Activated naive CD4-positive, alpha-beta T cell (primary cell): ENCODE measurements at places on chromosomes 6 and 20.

- DNase-seq = no peak
Measured at GRCh38 chr20:51082988-51083387, 60.1 kb upstream of the KCNG1 start.

DNA sequence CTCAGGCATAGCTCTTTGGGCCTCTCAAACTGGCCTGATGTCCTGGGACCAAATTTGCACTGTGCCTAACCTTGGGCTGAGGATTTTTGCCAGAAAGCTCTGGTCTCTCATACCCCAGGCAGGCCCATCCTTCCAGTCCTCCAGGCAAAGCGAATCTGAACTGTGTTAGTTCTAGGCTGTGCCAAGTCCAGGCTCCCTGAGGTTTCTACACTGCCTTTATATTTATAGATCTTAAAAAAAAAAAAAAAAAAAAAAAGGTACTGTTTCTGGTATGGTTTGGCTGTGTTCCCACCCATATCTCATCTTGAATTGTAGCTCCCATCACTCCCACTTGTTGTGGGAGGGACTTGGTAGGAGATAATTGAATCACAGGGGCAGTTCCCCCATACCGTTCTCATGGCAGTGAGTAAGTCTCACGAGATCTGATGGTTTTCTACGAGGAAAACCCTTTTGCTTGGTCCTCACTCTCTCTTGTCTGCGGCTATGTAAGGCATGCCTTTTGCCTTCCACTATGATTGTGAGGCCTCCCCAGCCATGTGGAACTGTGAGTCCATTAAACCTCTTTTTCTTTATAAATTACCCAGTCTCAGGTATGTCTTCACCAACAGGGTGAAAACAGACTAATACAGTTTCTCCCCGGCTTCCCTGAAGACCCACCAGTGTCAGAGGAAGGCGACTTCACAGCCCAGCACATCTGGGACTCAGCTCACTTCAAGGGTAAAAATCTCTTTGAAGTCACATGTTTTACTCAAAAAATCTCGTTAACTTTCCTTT, 39.0 kb upstream of the TBXT start:
- DNase-seq = no peak

GRCh38 chr6:127554435-127555006, 22.5 kb upstream of the C6orf58 start:
- DNase-seq = no peak

DNA sequence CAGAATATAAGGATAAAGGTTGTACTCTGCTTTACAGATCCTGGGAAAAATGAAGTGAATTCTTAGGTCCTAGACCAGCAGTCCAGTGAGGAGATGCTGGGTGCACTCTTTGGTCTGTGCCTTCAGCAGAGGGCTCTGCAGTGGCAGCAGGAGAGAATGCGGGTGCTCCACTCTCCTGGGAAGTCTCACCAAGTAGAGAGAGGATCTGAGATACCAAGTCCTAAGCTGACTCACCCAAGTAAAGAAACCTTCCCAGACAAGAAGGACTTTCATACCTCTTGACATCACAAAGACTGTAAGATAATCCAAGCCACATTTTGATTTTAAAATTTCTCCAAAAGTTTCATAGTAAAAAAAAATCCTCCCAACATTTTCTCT, 116.9 kb upstream of the EMILIN3 start:
- no peak for DNase-seq

- DNase-seq = no peak
Measured at GRCh38 chr6:5566718-5567117, 305.4 kb downstream of the FARS2 start.

- no peak for DNase-seq
Measured at GRCh38 chr6:79627422-79627821, 3.7 kb upstream of the SH3BGRL2 start.

DNA sequence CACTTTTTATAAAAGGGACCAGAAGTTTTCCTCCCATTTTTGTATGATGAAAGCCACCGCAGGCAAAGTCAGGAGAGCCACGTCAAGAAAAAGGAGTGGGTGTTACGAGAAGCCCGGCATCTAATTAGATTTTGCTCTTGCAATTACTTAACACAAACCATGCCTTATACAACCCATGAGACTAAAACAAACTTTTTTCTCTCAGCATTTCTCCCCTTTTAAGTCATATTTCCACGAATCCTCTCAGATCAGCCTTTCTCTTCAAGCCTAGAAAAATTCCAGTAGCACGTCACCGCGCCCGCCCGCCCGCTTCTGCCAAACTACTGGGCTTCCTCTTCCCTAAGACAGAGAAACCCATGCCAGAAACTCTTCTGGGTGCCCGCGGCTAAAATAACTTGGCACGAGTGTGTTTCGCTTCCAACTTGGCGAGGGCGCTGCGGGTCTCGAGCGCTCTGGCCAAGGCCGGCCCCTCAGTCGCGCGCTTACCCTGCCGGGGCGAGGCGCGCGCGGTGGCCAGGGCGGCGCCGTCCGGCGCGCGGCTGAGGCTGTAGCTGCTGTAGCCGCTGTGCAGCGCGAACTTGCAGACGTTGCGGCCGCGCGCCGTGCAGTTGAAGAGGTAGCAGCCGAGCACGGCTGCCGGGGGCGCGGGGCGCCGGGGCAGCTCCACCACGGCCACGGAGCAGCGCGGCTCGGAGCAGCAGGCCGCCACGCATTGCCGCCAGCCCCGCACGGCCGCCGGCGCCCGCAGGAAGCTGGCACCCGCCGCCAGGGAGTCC, 1.0 kb downstream of the LRP11 start:
- DNase-seq = no peak

- no peak for DNase-seq
Measured at GRCh38 chr6:31639449-31639861, 13.0 kb downstream of the BAG6 start.

DNA sequence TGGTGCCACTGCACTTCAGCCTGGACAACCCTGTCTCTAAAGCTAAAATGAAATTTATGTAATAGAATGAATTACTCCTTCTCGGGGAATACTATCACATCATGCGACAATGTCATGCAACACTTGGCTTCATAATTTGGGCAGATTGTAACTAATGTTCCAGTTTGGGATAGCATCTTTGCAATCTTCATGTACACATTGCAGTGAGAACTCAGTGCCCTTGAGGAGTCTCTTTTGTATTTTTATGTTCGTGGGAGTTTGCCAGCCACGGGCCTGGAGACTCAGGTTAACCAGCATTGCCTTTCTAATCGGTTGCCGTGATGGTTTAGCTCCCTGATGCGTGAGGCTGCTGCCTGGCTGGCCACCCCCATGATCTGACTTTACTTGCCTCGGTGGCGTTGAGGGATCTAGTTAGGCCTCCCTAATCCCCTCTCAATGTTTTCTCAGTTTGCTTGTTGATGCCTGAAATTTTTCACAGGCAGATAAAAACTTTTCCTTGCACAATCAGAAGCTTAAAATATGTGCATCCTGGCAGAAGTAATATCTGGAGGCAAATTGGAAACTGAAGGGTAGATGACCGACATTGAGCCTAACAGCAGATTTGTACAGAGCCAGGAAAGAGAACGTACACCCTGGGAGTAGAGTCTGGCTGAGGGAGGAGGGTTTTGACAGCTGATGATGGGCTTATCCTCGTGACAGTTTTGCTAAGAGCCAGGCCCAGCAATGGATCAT, 2.4 kb downstream of the GMPR start:
- no peak for DNase-seq

DNA sequence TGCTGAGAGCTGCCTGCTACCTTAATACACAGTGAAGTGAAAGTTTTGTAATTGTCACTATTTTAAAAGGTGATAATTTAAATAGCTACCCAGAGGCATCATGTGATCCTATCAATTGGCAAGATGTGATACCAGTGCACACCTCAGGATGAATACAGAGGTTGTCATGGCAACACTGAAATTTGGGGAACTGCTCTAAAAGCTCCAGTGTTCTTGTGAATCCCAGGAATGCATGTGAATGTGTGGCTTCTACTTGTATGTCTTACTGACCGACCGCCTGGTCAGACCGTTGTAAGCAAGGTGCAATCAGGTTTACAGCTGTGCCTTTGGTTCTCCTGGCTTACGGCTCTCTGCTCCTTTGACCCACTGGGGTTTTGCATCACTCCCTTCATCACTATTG, 146.3 kb upstream of the GJE1 start:
- no peak for DNase-seq

- no peak for DNase-seq
Measured at GRCh38 chr20:32847964-32848363, 10.8 kb upstream of the EFCAB8 start.

- no peak for DNase-seq
Measured at GRCh38 chr6:104884867-104885517, 25.3 kb upstream of the HACE1 start.

DNA sequence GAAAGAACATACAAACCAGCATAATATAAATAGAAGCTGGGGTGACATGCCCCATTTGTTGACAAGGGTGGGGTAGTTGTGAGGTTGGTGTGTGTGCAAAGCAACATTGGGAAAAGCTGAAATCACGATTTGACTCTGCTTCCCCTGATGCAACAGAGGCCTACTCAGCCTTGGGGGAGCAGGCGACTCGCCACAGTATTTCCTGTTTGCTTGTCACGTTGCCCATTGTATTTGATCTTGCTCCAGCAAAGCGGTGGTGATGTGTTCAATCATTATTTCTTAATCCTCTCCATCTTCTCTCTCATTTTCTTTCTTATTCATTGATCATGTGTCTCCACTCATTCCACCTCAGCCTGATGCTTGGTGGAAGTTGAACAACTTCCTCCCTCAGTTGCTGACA, 165.8 kb upstream of the CITED2 start:
- DNase-seq = peak; percentile 4

DNA sequence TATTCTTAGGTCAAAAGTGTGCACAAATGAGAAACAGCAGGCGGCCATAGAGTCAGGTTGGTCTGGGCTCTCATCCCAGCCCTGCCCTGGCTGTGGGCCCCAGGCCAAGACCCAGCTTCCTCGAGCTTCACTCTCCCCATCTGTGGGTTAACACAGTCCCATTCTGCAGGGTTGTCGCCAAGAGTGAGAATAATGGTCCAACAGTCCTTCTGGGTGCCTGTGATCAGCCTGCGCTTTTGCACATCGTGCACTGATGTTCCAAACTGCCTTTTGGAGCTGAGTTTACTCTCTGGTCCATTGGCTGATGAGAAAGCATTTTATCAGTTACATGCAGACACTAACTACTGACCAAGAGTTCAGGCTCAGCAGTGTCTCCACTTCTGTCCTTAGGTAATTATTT, 82.6 kb downstream of the INSM1 start:
- no peak for DNase-seq

GRCh38 chr6:51241376-51241775, 422.7 kb downstream of the TFAP2B start:
- no peak for DNase-seq

DNA sequence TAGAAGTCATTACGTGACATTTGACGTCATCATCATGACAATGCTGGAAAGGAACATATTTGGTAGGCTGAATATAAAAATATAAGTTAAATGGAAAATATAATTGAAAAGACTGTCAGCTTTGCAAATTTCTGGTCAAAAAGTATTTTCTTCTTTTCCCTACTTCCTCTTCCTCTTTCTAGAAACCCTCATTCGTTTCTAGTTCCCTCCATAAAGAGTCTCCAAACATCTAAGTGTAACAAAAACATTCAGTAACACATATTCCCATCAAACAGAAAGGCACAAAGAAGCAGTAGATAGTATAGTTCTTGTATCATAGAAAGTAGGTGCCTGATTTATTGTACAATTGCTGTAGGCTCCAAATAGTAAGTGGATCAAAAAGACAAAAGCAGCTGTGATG, 150.8 kb upstream of the FAM83B start:
- DNase-seq = no peak

- DNase-seq = no peak
Measured at GRCh38 chr6:131281471-131282270, 146.4 kb downstream of the AKAP7 start.

DNA sequence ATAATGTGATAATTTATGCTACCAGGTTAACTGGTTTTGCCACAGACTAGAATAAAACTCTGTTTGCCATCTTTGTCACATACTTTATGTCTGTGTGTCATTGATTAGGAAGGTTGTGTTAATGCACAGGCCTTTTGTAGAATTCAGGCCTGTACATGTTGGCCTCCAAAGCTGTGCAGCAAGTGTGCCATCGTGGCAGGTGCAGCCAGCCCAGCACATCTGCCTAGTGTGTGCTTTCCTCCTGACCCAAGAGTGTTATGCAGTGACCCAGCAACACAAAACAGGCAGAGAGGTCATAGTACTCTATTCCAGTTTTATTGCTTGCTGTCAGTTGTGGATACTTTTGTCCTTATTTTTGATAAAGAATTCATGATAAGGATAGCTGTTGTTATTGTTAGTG, 3.7 kb downstream of the MAP3K4 start:
- DNase-seq = no peak

- DNase-seq = no peak
Measured at GRCh38 chr6:144413418-144413817, 128.3 kb downstream of the UTRN start.

GRCh38 chr6:72798196-72798595, 176.3 kb downstream of the KCNQ5 start:
- no peak for DNase-seq

DNA sequence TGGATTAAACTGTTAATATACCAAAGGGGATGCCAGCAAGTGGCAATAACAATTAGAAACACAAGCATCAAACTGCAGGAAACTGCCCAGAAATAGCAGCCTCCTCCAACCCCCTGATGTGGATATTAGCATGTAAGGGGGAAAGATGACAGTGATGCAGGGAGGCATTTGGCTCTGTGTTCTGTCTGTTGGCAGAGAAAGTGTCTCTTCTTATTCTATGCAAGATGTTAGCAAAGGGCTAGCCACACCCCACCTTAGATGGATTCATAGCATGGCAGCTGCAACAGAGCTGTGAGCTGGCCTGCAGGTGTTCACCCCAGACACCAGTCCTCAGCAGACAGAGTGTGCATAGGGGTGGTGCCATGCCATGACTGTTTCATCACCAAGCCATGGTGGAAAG, 38.0 kb downstream of the SCP2D1 start:
- no peak for DNase-seq

- no peak for DNase-seq
Measured at GRCh38 chr20:55095745-55096400, 620.5 kb downstream of the DOK5 start.

- DNase-seq = no peak
Measured at GRCh38 chr6:36301085-36301658, 31.3 kb downstream of the PNPLA1 start.

DNA sequence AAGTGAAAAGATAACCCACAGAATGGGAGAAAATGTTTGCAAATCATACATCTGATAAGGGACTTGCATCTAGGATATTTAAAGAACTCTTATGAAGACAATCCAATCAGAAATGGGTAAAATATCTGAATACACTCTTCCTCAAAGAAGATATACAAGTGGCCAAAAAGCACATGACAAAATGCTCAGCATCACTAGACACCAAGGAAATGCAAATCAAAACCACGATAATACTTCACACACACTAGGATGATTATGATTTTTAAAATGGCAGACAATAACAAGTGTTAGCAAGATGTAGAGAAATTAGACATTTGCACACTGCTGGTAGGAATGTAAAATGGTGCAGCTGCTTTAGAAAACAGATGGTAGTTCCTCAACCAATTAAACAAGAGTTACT, 34.8 kb upstream of the SIRT5 start:
- no peak for DNase-seq

GRCh38 chr6:69026243-69026642, 391.2 kb downstream of the ADGRB3 start:
- DNase-seq = no peak

GRCh38 chr20:61728786-61729770, 336.6 kb downstream of the TAF4 start:
- DNase-seq = no peak
